ENCODE measurements at places on chromosomes 3 and 15.

- no peak for DNase-seq
Measured at GRCh38 chr15:38873158-38873557, 308.5 kb upstream of the RASGRP1 start.

- DNase-seq = no peak
Measured at GRCh38 chr3:151890721-151891141, 17.3 kb downstream of the SUCNR1 start.

DNA sequence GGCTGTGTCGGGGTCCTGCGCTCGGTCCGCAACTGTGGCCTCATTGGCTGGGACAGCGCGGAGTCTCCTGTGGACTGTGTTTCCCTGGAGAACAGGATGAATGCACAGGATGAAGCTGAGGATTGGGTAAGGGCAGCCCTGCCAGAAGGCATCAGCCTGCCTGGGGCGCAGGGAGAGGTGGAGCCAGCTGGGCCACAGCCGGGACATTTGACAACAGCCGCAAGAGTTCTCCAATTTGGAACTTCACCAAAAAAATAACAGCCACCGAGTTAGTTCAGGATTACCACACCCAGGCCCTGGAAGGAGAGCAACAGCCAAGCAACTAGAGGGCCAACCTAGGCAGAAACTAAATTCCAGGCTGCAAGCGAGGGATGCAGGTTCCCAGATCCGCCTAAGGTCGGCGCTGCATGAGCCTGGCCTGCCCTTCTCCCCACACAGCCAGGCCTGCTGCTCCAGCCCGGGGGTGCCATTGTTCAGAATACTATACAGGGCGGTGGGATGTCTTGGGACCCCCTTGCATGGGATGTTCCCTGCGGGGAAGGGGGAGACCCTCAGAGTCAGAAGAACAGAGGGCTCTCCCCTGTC lies 229.3 kb downstream of the OCA2 start:
- no peak for DNase-seq

DNA sequence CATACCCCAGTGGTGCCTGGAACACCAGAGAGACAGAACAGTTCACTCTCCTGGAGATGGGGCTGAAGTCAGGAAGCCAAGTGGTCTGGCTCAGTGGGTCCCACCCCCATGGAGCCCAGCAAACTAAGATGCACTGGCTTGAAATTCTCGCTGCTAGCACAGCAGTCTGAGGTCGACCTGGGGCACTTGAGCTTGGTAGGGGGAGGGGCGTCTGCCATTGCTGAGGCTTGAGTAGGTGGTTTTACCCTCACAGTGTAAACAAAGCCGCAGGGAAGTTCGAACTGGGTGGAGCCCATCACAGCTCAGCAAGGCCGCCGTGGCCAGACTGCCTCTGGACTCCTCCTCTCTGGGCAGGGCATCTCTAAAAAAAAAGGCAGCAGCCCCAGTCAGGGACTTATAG lies 272.0 kb downstream of the KLF13 start:
- no peak for DNase-seq

GRCh38 chr15:77009646-77010311 lies 14.9 kb downstream of the PSTPIP1 start:
- DNase-seq = no peak

DNA sequence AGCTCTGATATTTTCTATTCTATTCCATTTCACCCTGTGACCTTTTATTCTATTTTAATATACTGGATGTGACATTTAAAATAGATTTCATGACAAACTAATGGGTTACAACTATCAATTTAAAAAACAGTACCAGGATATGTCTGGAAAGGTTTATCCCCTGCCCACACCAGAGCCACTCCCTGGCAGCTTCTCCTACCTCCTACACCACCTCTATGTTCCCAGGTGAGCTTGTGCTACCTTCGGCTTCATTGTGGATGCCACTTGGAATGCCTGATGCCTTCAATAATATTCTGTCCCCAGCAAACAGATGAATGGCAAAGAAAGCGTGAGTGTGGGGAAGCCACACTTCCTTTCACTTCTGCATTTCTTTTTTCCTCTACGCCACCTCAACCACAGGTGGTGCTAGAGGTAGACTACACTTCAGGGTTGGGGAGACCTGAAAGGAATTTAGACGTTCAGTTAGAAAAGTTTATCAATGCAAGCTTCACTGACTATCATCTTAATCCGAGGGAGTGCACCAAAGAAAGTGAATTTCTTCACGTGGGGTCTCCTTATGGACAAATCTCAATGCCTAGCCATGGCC lies 213.0 kb downstream of the SSR3 start:
- DNase-seq = no peak

DNA sequence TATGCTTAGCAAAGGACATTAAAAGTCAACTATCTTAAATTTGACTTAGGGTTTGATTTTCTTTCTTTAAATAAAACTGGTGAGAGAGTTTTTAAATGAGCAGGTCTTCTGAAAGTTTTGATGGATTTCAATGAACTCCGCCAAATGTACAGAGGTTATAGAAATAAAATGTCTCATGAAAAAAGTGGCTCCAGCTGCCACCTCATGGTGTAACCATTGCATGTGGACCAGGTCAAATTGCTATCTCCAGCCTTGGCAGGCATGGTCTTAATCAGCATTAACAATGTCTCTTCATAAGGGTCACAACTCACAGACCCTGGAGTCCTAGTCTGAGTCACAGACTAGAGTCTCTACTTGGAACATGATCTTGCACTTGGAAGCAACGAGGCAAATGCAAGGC lies 182.3 kb downstream of the ADAMTS17 start:
- no peak for DNase-seq

GRCh38 chr3:190012314-190012782 lies 108.3 kb downstream of the P3H2 start:
- no peak for DNase-seq

GRCh38 chr3:152317184-152317583 lies 48.5 kb downstream of the MBNL1 start:
- no peak for DNase-seq

DNA sequence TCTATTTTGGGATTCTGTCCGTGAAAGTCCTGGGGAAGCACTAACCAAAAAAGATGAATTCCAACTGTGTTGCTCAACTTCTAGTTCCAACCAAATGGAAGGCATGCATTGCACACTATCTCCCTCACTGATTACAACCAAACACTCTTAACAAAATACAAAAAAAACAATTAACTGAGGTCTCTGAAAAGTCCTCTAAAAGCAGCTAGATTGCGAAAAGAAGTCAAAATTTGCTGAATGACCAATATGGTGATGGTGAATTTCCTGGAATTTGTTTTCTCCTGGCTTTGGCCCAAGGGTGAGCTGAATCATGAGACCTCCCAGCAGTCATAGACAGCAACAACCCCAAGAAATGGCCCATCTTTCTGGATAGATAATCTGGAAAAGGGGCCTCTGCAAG lies 28.3 kb downstream of the CYP19A1 start:
- DNase-seq = no peak

DNA sequence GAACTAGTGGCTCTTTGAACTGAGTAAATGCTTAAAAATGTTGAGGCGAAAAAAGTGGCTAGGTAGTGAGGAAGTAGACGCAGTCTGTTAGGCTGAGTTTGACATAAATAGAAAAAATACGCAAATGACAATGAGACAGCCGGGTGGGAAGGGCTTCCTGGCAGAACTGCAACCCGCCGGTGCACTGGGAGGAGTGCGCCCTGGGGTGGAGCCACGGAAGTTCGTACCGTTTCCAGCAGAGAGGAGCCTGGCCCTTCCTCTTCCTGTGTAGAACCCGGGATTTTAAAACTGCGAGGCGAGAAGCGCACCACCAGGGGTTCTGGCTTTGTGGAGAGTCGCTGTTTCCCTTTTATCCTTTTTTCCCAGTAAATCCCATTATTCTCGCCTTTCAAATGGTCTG lies 602.6 kb downstream of the PYDC2 start:
- no peak for DNase-seq

- DNase-seq = no peak
Measured at GRCh38 chr3:18044971-18045880, 302.8 kb upstream of the TBC1D5 start.

All from CD4-positive, alpha-beta memory T cell (primary cell).